Glutamatergic neuron (in vitro differentiated cells): ENCODE measurements at places on chromosomes 2 and 18.

DNA sequence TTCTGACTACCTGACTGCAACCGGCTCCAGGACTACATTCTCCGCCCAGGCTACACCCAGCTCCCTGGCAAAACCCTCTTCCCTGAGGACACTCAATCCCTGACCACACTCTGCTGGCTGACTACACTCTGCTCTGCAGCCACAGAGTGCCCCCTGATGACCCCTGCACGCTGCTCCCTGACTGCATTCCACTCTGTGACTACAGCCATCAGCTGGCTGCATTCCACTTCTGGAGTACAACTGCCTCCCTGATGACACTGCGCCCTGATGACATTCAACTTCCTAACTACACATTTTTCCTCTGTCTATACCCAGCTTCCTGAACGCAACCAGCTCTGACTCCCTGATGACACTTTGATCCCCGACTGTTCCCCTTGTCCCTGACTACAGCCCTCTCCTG lies 71.3 kb upstream of the NRXN1 start:
- H3K27ac ChIP-seq, result no peak overlapping the region
- peak overlapping the region; percentile 13 for H3K4me3 ChIP-seq
- H3K4me1 ChIP-seq, result peaks cover 10% of the 10 kb centered on the region
- H3K36me3 ChIP-seq, result no peaks in the 10 kb centered on the region
- DNase-seq, result peak; percentile 41
- H3K27me3 ChIP-seq, result peaks cover 4% of the 10 kb centered on the region

DNA sequence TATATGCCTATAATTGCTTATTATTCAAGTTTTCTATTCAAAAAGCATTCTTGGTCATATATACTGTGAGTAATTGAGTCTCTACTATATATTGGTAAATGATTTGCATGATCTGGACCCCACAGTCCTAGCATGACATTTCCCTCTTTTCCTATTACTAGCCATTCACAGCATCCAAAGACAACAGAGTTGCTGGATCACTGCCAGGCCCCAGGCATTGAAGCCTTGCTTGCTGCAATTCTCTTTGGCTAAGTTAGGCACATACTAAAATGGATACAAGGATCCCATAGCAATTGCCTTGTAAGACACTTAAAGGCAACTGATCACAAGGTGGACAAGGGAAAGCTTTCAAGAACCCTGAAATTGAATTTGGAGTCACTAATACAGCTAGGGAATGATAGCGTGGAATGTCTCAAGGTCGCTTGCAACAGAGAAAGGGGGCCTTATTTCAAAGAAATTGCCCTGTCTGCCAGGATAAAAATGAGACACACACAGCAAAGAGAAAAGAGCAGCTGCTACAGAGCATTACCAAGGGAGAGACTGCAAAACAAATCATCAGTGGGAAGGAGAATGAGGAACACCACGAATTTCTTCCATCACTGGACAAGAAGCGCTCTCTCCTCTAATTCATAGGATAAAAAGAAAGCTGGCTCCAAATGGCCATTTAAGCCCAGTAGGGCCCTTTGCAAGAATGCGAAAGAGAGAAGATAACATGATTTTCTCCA lies 77.1 kb upstream of the EPHA4 start:
- H3K4me3 ChIP-seq, result no peak overlapping the region
- DNase-seq, result no peak
- no peak overlapping the region for H3K27ac ChIP-seq
- no peaks in the 10 kb centered on the region for H3K36me3 ChIP-seq

DNA sequence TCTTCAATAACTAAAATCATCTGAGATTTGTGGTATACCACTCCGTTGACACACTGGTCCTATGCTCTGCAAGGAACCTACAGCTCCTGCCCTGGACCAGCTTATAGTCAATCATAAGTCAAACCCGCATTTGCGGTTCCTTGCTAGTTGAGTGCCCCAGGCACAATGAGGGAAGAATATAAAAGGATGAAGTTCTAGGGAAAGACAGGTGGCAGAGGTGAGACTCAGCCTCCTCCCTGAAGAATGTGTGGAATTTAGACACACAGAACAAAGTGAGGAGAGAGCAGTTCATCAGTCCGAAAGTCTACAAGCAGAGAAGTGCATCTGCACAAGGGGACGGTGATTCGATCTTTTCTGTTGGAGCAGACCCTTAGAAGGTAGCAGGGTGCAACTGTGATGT lies 615.0 kb upstream of the FANCL start:
- H3K27ac ChIP-seq, result no peak overlapping the region
- H3K4me3 ChIP-seq, result no peak overlapping the region
- no peaks in the 10 kb centered on the region for H3K27me3 ChIP-seq
- H3K36me3 ChIP-seq, result peaks cover 4% of the 10 kb centered on the region
- H3K4me1 ChIP-seq, result peaks cover 6% of the 10 kb centered on the region

- no peak for DNase-seq
- H3K4me1 ChIP-seq, result no peaks in the 10 kb centered on the region
- H3K36me3 ChIP-seq, result no peaks in the 10 kb centered on the region
- no peaks in the 10 kb centered on the region for H3K27me3 ChIP-seq
- H3K4me3 ChIP-seq, result no peak overlapping the region
- no peak overlapping the region for H3K27ac ChIP-seq
Measured at GRCh38 chr2:72846171-72847095, 20.6 kb upstream of the EXOC6B start.

- peaks cover 19% of the 10 kb centered on the region for H3K4me1 ChIP-seq
- peaks cover 10% of the 10 kb centered on the region for H3K36me3 ChIP-seq
- peaks cover 6% of the 10 kb centered on the region for H3K27me3 ChIP-seq
- no peak for DNase-seq
- no peak overlapping the region for H3K4me3 ChIP-seq
- H3K27ac ChIP-seq, result no peak overlapping the region
Measured at GRCh38 chr18:31716362-31716761, 32.0 kb upstream of the B4GALT6 start.

- no peak overlapping the region for H3K4me3 ChIP-seq
- no peak overlapping the region for H3K27ac ChIP-seq
Measured at GRCh38 chr2:67289271-67289670, 107.9 kb upstream of the ETAA1 start.

DNA sequence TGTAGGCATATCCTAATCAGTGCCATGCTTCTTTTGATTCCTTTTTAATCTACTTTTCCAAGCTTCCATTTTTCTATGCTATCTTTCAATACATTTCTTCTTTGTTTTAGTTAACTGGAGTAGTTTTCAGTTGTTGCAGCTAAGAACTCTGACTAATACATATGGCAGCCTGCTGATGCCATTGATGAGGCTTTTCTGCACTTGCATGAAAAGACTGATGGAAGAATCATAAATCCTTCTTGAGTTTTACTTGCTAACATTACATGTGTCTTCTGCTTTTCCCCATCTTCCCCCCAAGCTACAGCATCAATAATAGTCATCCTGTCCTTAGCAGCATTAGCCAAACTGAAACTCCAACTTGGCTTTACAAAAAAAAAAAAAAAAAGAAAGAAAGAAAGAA lies 203.3 kb downstream of the LRP1B start:
- no peaks in the 10 kb centered on the region for H3K36me3 ChIP-seq
- H3K27ac ChIP-seq, result no peak overlapping the region
- no peaks in the 10 kb centered on the region for H3K27me3 ChIP-seq
- H3K4me1 ChIP-seq, result peaks cover 7% of the 10 kb centered on the region
- DNase-seq, result no peak

- no peak overlapping the region for H3K27ac ChIP-seq
- H3K4me3 ChIP-seq, result no peak overlapping the region
- H3K27me3 ChIP-seq, result no peaks in the 10 kb centered on the region
- no peaks in the 10 kb centered on the region for H3K4me1 ChIP-seq
- DNase-seq, result no peak
Measured at GRCh38 chr2:64711252-64711800, 57.6 kb upstream of the SERTAD2 start.

DNA sequence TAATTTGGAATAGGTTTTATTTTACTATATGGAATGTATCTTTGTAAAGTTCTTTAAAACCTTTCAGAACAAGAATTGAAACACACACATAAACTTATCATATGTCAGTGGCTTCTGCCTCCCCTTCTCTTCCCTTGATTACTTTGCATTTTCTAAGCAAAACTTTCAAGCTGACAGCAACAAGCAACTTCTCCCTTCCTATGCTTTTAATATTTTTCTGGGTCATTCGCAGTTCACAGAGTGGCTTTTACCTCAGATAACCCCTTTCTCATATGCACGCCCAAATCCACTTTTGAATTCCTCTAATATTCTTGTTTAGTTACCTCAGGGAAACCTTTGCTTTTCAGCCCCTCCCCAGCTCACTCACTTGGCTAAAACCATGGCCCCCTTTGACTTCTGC lies 36.7 kb upstream of the CDC42EP3 start:
- H3K27ac ChIP-seq, result no peak overlapping the region
- no peak for DNase-seq
- no peaks in the 10 kb centered on the region for H3K36me3 ChIP-seq
- H3K4me1 ChIP-seq, result no peaks in the 10 kb centered on the region
- no peak overlapping the region for H3K4me3 ChIP-seq

- DNase-seq, result no peak
- peaks cover 5% of the 10 kb centered on the region for H3K27me3 ChIP-seq
- H3K4me3 ChIP-seq, result no peak overlapping the region
- H3K4me1 ChIP-seq, result peaks cover 16% of the 10 kb centered on the region
- peaks cover 9% of the 10 kb centered on the region for H3K36me3 ChIP-seq
Measured at GRCh38 chr2:111678651-111679050, 205.3 kb downstream of the ANAPC1 start.

DNA sequence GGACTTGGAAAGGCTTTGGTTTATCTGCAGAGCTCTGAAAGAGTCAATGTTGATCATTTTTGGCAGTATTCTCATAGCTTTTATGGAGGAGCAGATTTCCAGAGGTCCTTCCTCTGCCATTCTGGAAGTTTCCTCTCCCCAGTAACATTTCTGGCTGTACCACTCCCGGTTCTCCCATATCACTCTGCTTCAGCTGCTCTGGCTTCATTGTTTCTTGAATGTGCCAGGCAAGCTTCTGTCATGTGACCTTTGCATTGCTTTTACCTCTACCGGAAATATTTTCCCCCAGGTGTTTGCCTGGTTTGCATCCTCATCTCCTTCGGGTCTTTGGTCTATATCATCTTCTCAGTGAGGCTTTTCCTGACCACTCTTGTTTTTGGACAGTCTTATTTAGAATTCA lies 12.4 kb downstream of the PCYOX1 start:
- peaks cover 1% of the 10 kb centered on the region for H3K27me3 ChIP-seq
- H3K4me1 ChIP-seq, result peaks cover 3% of the 10 kb centered on the region
- peaks cover 15% of the 10 kb centered on the region for H3K36me3 ChIP-seq
- no peak overlapping the region for H3K27ac ChIP-seq
- DNase-seq, result no peak

DNA sequence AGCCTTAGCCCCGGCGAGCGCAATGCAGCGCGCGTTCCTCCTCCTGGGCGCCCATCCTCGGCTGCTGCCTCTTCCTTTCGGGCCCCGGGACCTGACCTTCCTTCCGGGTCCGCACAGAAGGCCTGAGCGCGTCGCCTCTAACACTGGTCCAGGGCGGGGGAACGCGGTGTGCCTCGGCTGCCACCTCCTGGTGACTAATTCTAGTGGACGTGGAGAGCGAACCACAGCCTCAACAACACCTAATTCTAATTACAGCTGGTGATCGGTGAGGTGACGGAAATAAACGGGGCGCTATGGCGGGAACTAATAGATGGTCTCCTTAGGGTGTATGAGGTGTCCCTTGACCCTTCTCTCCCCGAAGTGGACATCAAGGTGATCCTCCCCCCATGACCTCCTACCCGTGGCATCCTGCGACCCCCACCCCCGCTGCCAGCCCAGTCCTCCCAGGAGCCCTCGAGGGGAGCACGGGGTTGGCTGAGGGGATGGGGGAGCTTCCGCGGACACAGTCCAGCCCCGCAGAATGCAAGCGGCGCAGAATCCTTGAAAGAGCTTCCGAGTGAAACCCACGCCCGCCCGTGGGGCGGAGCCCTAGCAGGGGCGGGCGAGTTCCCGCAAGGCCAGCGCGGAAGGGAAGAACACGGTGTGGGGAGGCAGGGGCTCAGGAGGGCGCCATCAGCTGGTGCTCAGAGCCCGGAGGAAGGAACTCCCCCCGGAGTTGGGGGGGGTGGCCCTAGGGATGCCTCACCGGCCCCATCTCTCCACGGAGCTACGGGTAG lies 12.8 kb upstream of the HMSD start:
- H3K27me3 ChIP-seq, result no peaks in the 10 kb centered on the region
- no peaks in the 10 kb centered on the region for H3K4me1 ChIP-seq
- peak overlapping the region; percentile 88 for H3K4me3 ChIP-seq
- H3K27ac ChIP-seq, result no peak overlapping the region

DNA sequence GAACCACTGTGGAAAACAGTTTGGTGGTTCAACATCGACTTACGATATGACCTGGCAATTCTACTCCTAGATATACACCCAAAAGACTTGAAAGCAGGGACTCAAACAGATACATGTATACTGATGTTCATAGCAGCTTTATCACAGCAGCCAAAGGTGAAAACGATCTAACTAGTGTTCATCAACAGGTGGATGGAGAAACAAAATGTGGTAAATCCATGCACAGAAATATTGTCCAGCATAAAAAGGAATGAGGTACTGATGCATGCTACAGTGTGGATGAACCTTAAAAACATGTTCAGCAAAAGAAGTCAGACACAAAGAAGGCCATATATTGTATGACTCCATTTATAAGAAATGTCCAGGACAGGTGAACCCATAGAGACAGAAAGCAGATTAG lies 36.3 kb downstream of the MRO start:
- no peak overlapping the region for H3K4me3 ChIP-seq
- no peak for DNase-seq
- H3K4me1 ChIP-seq, result peaks cover 4% of the 10 kb centered on the region
- H3K36me3 ChIP-seq, result no peaks in the 10 kb centered on the region
- peaks cover 2% of the 10 kb centered on the region for H3K27me3 ChIP-seq

GRCh38 chr2:216181953-216182461 lies 72.9 kb downstream of the XRCC5 start:
- no peak for DNase-seq
- H3K36me3 ChIP-seq, result peaks cover 19% of the 10 kb centered on the region
- H3K27me3 ChIP-seq, result peaks cover 3% of the 10 kb centered on the region
- no peak overlapping the region for H3K4me3 ChIP-seq
- no peak overlapping the region for H3K27ac ChIP-seq
- peaks cover 23% of the 10 kb centered on the region for H3K4me1 ChIP-seq

DNA sequence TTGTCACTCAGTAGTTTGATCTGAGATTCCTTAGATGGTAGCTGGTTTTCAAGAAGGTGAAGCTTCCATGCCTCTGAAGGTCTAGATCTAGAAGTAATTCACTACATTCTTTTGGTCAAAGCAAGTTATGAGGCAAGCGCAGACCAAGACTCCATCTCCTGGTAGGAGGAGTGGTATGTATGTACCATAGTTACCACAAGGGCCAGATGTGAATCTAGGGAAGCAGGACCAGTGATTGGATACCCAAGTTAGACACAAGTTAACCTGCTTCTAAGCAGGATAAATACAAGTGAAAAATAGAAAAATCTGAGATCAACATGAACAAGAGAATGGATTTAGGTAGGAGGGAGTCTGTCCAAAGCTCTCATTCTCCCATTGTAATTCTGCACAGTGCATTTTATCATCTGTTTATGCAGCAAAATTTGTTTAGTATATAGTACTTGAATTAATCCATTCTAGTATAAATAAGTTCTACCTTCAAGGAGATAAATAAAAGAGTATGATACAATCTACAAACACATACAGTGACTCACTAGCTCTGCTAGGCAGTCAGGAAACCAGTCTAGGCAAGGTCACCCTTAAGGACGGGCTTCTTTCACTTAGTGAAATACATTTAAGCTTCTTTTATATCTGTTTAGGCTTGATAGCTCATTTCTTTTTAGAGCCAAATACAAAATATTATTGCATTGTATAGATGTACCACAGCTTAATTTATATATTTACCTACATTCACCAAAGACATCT lies 14.2 kb upstream of the DOCK10 start:
- DNase-seq, result no peak
- peaks cover 4% of the 10 kb centered on the region for H3K4me1 ChIP-seq
- no peak overlapping the region for H3K4me3 ChIP-seq
- H3K36me3 ChIP-seq, result no peaks in the 10 kb centered on the region
- H3K27me3 ChIP-seq, result no peaks in the 10 kb centered on the region
